ENCODE measurements at places on chromosomes 2 and 18.
A peak's percentile ranks its signal among the peaks of the same experiment; 100 is the strongest.

GRCh38 chr2:203418271-203418670 lies 90.1 kb downstream of the ABI2 start:
- no peak for DNase-seq

DNA sequence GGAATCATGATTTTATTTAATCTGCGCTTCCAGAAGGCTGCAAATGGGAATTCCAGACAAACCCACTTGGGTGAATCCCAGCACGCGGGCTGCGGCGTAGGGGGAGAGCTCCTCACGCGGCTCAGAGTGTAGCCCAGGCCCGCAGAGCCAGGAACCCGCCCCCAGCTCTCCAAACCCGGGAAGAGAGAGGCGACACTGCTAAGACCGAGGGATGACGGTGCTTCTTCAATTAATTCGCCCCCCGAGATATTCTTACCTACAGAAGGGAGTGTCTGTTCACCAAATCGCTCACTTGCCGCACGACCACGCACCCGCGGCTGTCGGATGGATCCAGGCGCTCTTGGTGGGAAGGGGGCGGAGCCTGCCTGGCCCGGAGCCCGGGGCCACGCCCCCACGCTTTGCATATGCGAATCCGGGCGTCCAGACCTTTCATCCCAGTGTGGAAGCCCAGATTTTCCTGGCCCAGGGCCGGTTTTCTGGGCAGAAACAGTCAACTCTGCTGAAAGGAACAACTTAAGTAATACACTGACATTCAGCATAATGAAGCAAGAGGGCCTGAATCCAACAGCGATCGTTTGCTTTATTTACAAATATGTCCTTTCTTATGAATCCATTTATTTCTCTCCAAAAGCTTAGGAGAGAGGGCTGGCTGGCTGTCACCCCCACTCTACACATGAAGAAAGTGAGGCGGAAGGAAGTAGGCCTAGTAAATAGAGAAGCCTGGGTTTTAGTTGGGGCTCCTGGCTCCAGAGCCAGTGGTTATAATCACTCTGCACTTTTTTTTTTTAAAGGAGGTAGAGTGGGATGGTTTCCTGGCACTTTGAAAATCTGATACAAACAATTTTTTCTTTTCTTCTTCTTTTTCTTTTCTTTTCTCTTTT lies at the start of gene SLC19A3:
Gene SLC19A3, minus strand, starts transcription at position 342 of the 881 bp plus-strand sequence. CDS start 15,710 bp downstream, outside the sequence.
- peak; percentile 97 for DNase-seq

DNA sequence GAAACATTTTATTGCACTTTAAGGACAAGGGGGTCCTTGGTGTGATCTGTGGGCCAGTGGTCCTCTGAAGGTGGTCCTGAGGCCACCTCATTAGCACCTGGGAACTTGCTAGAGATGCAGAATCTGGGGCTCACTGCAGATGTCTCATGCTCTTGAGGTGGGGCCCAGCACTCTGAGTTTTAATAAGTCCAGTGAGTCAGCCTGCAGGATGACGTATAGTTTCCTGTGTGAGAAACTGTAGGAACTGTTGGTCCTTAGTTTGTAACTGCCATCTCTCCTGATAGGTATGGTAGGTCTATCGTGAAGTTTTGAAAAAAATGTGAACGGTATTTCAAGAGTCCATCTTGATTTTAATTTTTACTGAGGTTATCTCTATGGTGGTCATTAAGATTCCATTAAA lies 2.8 kb downstream of the TRPM8 start:
- DNase-seq = no peak

DNA sequence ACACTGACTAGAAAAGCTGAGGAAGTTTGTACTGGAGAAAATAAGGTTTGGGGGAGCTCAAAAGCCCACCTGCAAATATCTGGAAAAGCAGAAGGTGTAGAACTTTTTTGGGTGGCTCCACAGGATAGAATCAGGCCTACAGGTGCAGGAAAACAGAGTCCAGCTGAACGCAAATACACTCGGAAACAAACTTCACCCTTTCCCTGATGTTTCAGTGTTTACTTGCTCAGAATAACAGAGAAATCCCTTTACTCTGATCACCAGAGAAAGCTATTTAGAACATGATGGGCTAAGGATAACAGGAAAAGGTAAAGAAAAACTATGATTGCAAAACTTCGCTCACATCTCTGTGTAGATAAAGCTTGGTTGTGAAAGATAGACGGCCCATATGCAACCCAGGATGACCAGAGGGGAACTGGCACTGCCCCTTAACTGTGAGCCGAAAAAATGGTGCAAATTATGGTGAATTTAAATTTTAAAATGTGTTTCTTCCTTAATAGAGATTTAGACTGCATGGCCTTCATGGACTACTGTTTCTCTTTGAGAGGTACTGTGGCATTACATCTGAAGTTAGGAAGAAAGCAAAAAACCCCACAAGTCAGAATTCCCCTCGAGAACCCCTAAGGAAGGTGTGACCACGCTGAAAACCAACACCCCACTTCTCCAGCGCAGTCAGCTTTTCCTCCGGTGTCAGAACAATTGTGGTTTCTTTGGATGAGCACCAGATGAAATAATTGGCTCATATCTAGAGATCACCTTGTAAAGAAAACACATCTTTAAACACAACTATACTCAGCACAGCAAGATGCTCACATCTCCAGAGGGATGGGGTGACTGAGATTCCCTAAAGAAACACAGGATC lies 84.5 kb upstream of the TMEM247 start:
- DNase-seq = no peak

DNA sequence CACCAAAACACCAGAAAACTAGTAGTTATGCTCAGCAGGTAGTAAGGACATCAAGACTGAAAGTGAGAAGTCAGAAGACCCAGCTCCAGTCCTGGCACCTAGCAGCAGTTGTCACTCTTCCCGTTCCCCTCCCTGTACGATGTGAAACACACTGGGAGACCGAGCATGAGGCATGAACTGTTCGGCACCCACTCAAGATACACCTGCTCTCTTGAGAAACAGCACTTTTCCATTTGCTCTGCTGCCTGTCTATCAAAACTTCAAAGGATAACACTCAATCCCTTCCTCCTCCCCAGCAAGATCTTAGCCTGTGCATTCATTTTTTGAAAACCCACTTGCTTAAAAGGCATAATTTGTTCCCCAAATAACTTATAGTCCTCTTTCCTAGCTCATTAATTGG lies 123.9 kb downstream of the PLEKHM3 start:
- DNase-seq = peak; percentile 39

DNA sequence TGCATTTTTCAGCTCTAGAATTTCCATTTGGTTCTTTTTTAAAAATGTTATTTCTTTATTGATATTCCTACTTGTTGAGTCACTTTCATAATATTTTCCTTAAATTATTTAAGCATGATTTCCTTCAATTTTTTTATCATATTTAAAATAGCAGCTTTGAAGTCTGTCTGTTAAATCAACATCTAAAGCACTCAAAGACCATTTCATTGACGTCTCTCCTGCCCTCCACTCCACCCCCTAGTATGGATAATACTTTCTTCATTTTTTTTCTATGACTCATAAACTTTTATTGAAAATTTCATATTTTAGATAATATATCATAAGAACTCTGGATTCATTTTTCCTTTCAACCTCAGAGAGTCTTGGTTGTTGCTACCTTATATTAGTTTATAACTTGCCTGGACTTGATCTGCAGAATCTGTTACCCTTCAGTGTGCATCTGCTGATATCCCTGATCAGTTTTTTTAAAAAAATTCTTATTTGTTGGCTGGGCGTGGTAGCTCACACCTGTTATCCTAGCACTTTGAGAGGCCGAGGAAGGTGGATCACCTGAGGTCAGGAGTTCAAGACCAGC lies 59.0 kb upstream of the ZNF396 start:
- DNase-seq = no peak

GRCh38 chr18:70363861-70364260 lies 75.0 kb downstream of the SOCS6 start:
- no peak for DNase-seq

DNA sequence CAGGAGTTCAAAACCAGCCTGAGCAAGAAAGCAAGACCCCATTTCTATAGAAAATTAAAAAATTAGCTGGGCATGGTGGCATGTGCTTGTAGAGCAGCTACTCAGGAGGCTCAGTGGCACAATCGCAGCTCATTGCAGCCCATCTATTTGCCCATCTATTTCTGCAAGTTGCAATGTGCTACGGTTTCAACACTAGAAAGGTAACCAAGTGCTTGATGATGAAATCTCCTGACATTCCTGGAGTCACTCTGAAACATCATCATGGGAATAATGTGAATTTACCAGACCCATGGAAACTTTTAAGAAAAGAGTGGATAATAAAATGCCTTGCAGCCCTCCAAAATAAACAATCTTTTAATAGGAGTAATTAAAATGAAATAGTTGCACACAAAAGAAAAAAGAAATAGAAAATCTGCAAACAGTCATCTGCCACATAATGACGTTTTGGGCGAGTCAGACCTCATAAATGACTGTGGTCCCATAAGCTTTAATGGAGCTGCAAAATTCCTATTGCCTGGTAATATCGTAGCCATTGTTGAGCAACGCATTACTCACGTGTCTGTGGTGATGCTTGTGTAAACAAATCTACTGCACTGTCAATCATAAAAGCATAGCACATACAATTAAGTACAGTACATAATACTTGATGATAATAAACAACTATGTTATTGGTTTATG lies 46.6 kb upstream of the AMMECR1L start:
- no peak for DNase-seq

- no peak for DNase-seq
Measured at GRCh38 chr2:39805936-39806608, 27.0 kb upstream of the THUMPD2 start.

DNA sequence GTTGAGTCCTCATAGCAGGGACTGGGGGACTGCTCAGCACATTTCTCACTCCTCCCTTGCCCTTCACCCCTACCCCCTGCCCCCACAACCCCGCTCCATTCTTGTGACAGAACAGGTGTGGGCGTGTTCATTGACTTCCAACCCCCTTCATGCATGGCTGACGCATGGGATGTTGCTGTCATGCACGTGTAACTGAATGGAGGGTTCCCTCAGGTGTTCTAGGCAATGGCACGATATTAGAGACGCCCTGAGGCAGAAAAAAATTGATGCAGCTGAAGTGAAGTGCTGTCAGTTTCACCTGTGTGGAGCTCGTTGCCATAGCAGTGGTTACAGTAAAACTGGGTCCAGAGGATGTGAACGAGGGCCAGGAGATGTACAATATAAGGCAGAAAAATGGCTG lies 6.5 kb upstream of the THOC1 start:
- no peak for DNase-seq

- DNase-seq = no peak
Measured at GRCh38 chr2:229265727-229266126, 5.4 kb downstream of the PID1 start.

DNA sequence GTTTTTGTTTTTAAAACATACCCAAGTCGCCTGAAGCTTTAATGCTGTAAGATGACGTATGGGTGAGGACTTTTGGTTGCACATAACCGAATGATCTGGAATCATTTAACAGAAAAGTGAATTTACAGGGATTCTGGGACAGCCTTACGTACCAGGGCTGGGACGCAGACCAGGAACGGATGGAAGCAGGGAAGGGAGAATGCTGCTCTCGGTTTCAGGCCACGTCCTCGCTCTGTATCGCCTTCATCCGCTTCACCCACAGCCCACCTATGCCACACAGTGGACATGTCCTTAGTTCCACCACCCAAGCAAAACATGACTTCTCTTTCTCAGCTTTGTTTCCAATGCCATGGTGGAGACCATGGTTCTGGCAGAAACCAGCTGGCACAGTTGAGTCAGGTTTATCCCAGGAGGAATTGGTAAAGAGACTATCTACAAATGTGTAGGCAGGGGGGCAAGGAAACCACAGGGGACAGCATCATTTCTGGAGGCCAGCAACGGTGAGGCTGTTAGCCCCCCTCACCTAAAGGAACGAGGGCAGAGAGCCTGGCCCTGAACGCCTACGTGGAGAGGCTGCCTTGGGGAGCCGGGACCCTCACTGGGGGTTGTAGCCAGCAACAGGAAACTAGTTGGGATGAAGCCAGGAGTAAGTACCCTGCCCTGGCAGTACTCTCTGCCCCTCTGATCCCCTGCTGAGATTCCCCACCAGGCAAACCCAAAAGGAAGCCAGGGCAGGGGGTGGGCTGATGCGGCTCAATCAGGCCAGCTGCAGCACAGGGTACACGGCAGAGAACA lies 132.5 kb downstream of the NDUFA10 start:
- no peak for DNase-seq

GRCh38 chr18:10416065-10416464 lies 38.4 kb upstream of the APCDD1 start:
- no peak for DNase-seq

GRCh38 chr2:29782549-29783458 lies 138.6 kb downstream of the ALK start:
- DNase-seq = no peak

GRCh38 chr2:172091761-172092566 lies 6.7 kb downstream of the DLX1 start:
- no peak for DNase-seq

DNA sequence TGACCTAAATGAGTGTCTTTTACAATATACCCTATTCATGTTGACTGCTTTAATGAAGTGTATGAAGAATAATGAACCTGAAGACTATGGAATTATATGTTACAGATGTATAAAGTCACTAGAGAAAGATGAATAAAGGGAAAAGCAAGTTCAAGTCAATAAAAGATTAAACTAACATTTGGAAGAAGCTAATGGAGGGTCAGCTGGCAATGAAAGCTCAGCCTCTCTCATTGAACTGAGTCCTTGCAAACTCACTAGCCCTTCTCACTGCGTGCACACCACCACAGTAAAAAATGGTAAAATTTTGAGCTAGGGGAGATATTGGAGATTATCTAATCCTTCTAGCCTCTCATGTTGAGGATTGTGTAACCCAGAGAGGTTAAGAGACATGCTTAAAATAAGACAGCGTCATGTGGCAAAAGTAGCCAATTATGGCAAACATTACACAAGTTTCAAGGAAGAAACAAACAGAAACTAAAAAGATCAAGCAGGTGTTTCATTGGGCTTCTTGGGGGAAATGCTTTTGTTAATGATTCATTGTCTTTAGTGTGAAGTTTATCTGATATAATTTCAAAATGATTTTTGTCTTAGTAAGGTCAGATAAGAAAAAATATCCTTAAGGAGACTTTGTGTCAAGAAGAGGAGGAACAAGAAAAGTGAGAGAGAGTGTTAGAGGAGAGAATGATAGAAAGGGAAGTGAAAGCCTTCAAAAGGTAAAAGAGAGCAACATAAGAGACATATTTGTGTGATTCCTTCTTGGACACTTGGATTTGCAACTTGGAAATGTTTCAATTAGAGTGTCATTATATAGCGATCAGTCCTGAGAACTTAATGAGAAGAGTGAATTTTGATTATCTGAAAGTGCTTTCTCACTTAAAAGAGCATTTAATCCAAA lies 893.7 kb upstream of the FAM98A start:
- DNase-seq = no peak

DNA sequence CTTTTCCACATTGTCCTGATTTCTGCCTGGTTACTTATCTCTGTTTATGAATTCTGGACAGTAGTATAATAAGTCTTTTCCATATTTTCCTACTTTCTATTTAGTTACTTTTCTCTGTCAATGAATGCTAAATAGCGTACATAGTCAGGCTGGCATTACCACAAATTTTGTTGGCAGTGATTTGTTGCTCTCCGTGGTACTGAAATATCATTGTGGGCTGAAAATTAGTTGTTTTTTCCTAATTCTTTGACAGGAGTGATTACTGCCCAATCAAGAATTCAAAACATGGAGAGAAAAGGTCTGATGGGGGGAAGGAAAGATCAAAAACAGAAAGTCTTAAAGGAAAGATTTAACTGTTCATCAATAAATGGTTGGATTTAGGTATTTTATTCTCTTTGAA lies 7.7 kb upstream of the GALNT13 start:
- no peak for DNase-seq

- DNase-seq = no peak
Measured at GRCh38 chr2:9685637-9686036, 54.8 kb upstream of the YWHAQ start.

Measured in left lung (tissue), 14 donors.